ENCODE measurements at places on chromosomes 6 and 20.

GRCh38 chr6:110999634-111000270 lies 17.9 kb downstream of the RPF2 start:
- DNase-seq, result no peak

DNA sequence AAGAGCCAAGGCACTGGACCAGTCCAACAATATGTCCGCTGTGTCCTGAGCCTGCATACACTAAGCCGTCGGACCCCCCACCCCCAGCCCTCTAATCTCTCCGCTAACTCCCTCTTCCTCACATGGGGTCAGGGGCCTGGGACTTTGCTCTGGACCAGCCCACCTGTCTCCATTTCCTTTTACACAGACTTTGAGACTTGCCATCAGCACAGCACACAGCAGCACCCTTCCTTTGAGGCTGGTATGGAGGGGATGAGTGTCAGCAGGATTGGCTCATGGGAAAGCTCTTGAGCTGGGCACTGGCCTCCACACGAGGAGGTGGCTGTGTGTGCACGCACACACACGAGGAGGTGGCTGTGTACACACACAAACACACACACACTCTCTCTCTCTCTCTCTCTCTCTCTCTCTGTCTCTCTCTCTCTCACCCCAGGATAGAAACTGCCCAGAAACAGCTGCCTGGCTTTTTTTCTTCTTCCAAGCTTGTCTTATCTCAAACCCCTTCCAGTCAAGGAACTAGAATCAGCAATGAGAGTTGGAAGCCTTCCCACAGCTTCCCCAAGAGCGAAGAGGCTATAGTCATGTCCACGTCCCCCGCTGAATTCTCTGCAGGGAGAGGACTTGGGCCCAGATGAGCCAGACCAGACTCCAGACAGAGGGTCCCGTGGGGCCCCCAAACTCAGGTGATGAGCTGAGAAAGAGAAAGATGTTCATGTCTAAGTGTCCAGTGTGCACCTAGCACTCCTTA lies 18.6 kb downstream of the SLC9A8 start:
- DNase-seq, result no peak

- DNase-seq, result no peak
Measured at GRCh38 chr20:10192171-10192570, 26.5 kb upstream of the SNAP25 start.

GRCh38 chr6:36888654-36889481 lies 3.1 kb downstream of the C6orf89 start:
- no peak for DNase-seq

GRCh38 chr6:159527351-159527750 lies 165.7 kb downstream of the SOD2 start:
- DNase-seq, result no peak

- DNase-seq, result no peak
Measured at GRCh38 chr6:111761212-111761611, 112.0 kb downstream of the FYN start.

DNA sequence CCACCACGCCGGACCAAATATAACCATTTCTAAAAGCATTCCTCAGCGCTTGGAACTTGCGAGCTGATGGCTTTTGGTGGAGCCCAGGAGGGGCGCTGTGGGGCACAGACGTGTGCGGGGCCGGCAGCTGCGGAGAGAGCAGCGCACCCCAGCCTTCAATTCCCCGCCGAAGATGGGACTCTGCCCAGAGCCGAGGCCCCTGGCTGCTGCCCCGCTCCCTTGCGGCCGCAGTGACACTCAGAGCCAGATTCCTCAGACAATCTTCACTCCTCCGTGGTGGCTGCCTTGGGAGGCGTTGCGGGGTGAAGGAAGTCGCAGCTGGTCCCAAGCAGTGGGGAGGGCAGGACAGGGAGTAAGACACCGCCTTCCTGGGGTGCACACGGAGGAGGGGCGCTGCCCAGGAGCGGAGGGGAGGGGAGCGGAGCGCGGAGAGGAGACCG lies 87.7 kb downstream of the TMEM242 start:
- DNase-seq, result peak; percentile 69

DNA sequence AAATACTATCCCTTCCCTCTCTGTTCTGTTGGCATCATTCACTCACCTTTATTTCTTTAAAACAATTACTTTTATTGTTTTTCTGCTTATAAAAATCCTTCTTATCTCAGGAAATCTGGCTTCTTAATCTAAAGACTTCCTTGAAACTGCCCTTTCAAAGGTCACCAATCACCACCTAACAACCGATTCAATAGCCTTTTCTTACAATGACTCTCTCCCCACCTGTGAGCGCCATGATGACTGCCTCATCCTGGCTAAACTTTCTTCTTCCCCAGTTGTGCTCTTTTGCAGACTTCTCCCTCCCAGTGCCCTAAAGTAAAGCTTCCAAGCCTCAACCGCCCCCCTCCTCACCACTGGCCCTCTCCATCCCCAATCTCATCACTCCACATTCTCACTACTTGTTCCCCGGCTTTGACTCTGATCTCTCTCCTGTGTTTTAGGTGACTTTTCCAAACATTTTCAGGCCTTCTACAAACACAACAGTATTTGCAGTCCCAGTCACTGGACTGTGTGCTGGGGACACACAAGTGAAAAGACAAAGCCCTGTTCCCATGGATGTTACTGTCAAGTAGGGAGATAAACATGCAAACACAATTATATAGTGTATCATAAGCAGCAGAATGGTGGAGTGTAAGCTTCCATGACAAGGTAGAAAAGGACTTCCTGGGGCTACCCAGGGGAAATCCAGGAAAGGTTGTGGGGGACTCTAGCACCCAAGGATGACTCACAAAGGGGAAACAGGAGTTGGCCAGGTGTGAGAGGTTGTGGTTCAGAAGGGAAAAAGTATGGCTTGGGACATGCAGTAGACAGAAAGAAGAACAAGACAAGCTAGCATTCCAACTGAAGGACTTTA lies 12.8 kb downstream of the NHSL1 start:
- DNase-seq, result no peak

DNA sequence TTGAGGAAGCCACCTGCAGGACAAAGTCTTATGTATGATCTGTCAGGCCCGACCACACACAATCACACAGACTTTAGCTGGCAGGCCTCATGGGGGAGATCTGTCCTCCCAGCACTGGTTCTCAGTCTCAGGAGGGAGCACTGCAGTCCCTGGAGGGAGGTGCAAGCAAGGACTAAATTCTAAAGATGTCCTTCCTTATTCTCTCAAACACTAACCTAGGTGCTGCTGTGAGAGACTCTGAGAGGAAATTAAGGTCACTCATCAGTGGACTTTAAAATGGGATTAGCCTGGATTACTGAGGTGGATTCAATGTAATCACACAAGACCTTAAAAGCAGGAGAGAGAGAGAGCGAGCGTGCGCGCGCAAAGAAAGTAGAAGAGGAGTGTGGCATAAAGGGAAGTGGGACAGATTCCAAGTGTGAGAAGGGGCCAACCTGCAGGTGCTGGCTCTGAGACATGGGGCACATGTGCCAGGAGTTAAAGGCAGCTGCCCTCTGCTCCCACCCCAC lies 14.3 kb downstream of the GLO1 start:
- no peak for DNase-seq

DNA sequence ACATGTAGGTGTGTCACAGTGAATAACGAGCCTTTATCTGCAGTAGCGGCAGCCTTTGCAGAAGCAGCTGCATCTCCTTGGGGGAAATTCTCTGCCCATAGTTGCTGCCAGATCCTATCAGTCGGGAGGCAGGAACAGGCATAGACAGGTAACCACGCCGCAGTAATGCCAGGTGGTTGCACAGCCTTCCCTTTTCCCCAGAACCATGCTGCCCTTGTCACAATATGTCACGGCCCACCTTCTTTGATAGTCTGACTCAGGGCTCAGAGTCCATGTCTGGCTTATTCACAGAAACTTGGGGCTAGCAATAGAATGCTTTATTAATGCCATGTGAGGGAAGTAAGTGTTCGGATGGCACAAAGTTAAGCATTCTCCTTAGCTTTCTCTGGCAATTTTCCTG lies 76.6 kb downstream of the F13A1 start:
- DNase-seq, result no peak

DNA sequence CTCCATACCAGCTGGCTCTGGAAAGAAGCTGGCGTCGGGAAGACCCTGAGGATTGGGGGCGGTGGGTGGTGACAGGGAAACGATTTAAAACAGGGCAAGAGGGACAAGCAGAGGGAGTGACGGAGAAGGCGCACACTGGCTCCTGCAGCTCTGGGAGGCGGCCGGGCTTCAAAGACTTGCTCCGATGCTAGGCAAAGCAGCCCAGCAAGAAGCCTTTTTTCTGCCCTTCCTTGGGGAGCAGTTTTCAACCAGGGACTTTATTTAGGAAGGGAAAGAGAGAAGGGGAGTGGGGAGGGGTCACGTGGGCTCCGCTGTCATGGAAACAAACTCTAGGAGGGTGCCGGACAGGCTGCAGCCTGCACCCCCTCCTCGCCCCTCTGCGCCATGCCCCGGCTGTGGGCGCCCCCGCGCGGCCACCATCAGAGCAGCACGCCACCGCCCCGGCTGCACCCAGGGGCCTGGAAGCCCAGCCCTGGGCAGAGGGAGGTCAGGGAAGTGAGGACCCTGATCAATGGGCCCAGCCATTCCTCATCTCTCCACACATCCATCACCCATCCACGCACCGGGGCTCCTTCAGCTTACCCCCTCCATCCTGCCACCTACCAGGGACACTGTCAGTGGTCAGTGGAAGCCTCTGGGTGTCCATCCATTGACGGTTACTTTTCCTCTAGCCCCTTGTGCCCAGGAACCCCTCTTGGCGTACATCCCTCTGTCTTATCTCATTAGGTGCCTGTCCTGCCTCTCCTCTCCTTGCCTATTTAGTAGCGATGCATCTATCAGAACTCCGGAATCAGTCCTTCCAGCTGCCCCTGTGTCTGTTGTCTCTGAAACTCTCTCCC lies 66.6 kb upstream of the CCDC167 start:
- DNase-seq, result peak; percentile 81

GRCh38 chr6:44701637-44702101 lies 314.2 kb downstream of the CDC5L start:
- DNase-seq, result no peak

DNA sequence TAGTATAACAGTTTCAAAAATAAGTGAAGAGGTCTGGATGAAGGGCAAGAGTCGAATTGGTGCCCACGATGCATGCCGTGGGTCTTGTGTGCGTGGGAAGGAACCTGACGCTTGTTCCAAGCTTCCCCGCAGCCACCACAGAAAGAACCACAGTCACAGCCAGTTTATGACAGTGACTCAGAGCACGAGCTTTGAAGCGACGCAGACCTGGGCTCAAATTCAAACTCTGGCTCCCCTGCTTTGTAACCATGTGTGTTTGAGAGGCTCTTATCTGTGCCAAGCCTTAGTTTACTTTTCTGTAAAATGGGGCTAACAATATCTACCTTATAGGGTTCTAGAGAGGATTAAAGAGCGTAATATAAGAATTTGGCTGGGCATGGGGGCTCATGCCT lies 65.5 kb downstream of the SYNJ2 start:
- no peak for DNase-seq

- no peak for DNase-seq
Measured at GRCh38 chr6:79635232-79635543, 4.1 kb downstream of the SH3BGRL2 start.

DNA sequence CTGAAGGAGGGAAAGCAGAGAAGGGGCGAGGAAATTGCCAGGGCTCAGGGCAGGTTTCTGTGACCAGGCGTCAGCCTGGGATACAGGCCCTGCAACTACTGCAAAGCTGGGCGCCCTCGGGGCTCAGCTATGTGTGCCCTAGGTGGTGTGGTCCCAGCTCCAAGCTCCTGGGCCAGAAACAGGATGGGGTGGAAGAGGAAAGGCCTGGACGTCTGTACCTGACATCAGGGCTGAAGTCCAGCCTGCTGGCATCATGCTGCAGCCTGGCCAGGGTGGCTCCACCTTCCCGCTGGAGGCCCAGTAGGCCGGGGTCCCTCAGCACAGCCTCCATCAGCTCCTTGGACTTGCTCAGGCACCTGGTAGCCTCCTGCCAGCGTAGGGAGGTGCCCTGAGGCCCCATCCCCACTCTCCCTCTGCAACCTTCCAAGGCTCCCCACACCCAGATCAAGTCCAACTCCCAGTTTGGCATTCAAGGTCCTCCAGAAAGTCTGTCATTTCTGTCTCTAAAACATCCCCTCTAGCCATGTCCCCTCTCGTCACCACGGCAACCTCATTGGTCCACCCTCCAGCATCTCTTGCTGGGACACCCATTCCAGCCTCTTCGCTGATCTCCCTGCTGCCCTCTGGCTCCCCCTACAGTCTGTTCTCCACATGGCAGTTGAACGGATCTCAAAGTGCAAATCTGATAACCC lies 38.2 kb downstream of the KIAA1755 start:
- DNase-seq, result peak; percentile 86

- DNase-seq, result no peak
Measured at GRCh38 chr20:11182720-11183119, 508.9 kb upstream of the JAG1 start.

DNA sequence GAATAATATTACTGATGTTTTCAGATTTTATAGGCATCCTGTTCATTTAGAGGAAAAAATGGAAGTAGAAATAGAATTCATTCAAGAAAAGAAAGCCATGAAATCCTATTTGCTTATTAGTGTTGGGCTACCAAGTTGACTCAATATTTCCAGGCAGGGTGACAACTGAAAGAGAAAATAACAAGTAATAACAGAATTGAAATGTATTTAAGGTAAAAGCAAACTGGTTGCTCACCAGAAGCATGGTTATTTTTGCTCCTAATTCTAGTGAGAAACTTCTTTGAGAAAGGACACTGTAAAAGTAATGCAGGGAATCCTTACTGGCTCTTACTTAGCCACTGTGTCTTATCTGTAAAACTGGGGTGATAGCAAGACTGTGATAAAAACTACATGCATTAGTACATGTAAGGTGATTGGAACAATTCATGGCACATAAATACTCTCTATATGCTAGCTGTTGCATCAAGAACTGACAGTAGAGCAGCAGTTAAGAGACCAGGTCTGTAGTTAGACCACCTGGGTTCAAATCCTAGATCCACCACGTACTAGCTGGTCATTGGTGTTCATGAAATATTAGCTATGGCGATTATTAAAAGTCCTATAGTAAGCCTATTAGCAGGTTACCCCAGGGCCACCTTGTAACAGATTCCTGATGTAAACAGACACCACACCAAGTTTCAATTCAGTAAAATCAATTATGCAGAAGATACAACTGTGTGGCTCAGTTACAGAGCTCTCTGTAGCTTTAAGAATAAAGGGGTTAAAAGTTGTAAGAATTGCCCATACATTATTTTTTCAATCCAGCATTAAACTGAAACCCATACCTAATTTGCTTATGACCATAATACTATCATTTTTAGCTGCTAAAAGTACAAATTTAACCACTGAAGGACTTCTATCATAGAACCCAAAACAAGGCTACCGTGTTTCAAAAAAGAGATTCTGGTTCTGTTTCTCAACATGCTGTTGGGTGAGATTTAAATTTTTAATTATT lies 159.2 kb upstream of the COL21A1 start:
- DNase-seq, result no peak

DNA sequence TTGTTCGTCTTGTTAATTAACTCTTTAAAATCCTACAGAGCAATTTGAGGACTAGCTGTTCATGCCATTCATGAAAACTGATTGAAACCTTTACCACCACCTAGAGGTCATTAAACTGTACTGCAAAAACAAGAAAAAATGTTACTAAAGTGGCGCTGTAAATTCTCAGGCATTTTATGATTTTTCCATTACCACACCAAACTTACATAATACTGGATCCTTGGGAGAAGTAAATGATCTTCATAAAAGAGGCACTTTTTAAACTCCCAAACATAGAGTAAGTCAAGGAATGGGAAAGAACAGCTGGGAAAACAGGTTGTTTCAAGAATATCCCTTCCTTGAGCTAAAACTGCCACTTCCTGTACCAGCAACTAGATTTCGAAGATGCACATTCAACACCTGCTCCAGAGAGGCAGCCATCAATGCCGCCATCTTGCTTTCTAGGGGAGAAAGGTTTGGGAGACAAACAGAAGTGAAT lies 54.3 kb downstream of the MYLIP start:
- no peak for DNase-seq

GRCh38 chr6:365835-366234 lies 25.7 kb upstream of the IRF4 start:
- no peak for DNase-seq

GRCh38 chr20:52572687-52573086 lies 381.1 kb upstream of the ZFP64 start:
- no peak for DNase-seq

Data from nephron progenitor cell (in vitro differentiated cells).